GM10248 (cell line): ENCODE measurements at places on chromosomes 1 and 21.

GRCh38 chr1:91806181-91806768 lies 79.7 kb downstream of the TGFBR3 start:
- DNase-seq: no peak

DNA sequence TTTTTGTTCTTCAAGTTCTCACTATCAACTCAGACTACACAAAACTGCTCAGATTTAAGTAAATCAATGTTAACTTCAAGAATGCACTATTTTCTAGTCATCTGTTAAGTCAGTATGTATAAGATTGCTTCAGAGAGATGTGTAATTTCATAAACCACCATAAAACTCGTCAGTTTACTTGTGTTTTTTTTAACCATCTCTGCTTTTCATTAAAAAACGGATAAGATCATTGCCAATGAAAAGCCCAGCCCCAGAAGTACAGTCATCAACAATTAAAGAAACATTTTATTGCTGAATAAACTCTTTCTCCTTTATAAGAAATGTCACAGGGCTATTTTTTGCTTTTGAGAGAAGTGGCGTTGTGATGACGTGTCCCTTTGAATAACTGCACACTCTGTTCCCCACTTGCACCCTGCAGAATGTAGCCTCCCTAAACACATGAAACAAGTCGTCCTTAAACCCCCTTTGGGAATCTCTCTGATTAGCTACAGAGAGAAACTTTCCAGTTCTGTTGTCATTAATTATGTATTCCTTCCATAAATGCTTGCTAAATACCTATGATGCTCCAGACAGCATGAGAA lies 202.7 kb upstream of the FOXD3 start:
- DNase-seq: no peak

GRCh38 chr1:172408958-172409357 lies 11.5 kb upstream of the C1orf105 start:
- no peak for DNase-seq

DNA sequence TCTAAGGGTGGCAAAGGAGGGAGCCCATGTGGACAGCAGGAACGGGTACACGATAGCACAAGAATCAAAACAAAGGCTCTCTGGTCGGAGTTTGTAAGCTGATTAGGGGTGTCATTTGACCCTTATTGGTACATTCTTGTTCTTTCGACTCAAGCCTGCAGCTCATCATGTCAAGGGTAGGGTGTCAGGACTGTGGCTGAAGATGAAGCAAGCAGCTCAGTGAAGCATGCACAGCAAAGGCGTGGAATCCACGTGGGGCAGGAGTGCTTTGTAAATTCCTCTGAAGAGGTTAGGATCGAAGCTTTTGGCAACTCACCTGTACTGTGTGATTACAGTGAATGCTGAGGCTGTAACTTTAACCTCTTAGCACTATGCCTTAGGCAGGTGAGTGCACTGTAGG lies 4.7 kb upstream of the ABCB10 start:
- no peak for DNase-seq

- no peak for DNase-seq
These were observed 16.7 kb downstream of the DYNLT5 start for GRCh38 chr1:66768965-66769364.

GRCh38 chr21:46151989-46152926 lies 3.1 kb downstream of the FTCD start:
- DNase-seq: no peak

DNA sequence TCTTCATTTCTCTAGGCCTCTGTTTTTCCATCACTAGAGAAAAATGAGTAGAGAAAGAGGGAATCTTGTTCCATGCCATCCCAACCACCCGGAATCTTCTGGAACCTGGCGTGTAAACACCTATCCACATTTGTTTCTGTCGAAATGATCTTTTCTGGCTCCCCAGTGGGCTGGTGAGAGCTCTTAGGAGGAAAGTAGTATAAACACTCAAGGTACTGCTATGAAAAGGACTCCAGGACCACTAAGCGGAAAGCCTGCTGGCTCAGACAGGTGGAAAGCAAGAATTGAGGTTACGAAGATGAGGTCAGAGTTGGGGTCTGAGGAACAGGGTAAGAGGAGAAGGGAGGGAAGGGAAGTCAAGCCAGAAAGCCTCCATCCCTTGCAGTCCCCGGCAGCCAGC lies 90.8 kb downstream of the PLXNA2 start:
- DNase-seq: no peak

- no peak for DNase-seq
These were observed 3.0 kb upstream of the NEK7 start for GRCh38 chr1:198153804-198154203.

GRCh38 chr1:64192290-64192689 lies 11.1 kb upstream of the UBE2U start:
- no peak for DNase-seq

DNA sequence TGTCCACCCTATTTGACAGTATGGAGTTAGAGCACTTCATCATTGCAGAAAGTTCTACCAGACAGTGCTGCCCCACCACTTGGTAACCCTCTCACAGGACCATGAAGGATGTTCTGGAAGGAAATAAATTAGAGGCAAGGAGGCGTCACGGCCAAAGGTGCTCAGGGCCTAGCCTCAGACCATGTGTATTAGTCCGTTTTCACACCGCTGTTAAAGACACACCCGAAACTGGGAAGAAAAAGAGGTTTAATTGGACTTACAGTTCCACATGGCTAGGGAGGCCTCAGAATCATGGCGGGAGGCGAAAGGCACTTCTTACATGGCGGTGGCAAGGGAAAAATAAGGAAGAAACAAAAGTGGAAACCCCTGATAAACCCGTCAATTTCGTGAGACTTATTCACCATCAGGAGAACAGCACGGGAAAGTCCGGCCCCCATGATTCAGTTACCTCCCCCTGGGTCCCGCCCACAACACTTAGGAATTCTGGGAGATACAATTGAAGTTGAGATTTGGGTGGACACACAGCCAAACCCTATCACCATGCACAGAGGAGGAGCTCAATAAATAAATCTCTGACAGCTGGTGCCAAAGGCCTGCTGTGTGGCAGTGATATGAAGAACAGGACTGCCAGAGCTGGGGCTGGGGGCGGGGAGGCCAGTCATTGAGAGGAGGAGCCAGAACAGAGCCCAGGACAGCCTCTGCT lies 75.8 kb downstream of the FHAD1 start:
- no peak for DNase-seq

DNA sequence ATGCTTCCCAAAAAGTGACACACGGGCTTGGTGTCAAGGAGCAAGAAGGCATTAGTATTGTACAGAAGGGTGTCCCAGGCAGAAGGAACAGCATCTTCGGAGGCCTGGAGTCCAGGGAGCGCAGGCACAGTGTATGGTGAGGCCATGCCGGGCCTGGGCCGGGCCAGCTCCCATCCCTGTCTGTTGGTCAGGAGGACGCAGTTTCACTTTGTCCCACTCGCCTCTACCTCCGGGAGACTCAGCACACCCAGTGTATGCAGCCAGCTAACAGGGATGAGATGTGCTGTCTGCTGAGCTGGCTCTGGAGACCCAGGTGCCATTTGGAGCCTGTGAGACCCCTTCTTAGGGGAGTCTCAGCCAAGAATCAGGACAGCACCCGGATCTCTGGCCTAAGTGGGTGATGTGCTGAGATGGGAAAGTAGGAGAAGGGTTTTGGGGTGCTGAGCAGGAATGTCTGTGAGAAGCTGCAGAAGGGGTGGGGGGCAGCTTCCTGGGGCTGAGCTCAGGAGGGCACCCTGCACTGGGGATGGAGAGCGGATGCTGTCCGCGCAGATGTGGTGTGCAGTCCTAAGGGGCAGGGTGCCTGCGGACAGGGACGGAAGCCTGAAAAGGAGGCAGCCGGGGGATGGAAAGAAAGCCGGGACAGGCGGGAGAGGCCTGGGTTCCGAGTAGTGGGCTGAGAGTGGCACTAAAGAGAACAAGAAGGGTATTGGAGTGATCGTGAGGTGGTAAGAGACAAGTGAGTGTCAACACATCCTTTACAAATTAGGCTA lies 25.7 kb downstream of the DMRTB1 start:
- no peak for DNase-seq

DNA sequence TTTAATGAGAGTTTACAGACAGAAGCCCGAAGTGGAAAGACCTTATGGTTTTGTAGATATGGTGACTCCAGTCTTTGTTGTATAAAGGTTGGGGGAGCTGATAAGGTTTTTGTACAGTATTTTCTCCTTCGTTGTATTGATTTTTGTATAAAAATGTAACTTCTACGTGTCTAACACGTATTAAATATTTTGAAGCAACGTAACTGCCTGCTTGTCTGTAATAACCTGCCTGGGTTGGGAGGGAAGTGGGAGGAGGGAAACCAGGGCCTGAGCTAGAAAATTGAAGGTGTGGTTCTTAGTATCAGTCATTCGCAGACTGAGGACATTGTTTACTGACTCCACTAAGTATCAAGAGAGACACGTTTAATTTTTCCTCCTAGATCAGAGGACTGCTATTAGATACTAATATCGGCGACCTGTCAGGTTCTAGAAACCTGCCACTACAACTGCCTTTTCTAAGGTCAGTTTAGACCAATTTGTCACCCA lies 2.2 kb downstream of the IER5 start:
- no peak for DNase-seq

GRCh38 chr1:93839307-93839706 lies 39.7 kb downstream of the DNTTIP2 start:
- DNase-seq: no peak

DNA sequence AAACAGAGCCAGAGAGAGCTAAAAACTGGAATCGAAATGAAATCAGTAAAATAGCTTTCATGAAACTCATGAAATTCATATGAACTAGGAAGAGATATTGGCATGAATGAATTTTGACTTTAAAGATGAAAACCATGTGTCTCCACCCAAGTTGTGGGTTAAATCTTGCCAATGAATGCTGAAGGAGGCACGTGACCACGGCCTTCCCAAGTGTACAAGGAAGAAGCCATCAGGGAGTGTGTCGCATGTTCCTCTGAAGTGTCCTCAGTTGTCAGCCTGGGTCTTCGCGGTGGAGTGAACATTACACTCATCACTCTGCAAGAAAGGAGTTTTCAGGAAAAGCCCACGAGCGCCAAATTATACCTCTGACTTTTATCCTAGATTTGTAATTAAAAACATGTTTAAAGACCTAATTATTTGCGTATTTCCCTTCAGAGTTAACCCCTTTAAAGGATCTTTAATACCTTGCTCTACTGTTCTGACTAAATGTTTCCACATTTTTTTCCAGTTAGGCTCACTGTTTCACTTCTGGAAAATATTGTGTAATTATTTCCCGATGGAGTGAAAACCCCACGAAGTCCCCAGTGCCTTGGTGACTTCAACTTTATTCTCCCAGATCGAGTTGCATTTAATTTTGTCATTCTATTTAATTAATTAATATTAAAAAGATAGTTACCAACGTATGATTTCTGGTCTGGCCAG lies 118.3 kb downstream of the DHRS3 start:
- no peak for DNase-seq

- no peak for DNase-seq
These were observed 8.9 kb upstream of the CTSE start for GRCh38 chr1:206032380-206033140.

GRCh38 chr1:185880779-185881333 lies 146.7 kb downstream of the HMCN1 start:
- no peak for DNase-seq

- no peak for DNase-seq
These were observed 34.5 kb downstream of the SYDE2 start for GRCh38 chr1:85166351-85166750.

- DNase-seq: no peak
These were observed 8.0 kb downstream of the SMAP2 start for GRCh38 chr1:40381268-40382107.

GRCh38 chr1:215523128-215523861 lies 43.8 kb upstream of the KCTD3 start:
- no peak for DNase-seq

- no peak for DNase-seq
These were observed 165.0 kb downstream of the PLXNA2 start for GRCh38 chr1:208079161-208079560.

DNA sequence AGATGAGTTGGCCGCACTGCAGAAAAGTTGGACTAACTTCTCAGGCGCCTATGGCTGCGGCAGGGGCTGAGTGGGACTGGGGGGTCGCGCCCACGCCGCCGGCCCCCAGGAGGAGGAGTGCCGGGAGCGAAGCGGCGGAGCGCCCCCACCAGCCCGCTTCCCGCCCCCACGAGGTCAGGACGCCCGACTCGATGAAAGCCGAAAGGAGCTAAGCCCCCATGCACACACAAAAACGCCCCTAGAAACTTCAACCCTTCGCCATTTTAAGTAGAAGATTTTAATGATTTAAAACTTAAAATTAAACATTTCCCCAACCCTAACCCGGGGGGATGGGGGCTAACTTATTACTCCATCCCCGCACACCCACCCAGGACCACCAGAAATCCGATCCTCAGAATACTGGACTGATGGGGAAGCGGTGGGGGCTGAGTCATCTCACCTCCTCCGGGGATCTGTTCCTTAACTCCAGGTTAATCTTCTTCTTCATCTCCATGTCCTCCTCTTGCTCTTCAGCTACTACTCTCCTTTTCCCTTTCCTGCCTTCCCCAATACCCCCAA lies 539 bp downstream of the ANP32E start:
- DNase-seq: no peak

GRCh38 chr1:179785031-179785431 lies 41.9 kb downstream of the FAM163A start:
- DNase-seq: no peak

GRCh38 chr1:93595743-93596142 lies 85.9 kb downstream of the BCAR3 start:
- DNase-seq: no peak
